Stimulated activated CD4-positive, alpha-beta T cell treated with anti-CD3 and anti-CD28 coated beads, Interleukin-15, amount 100 ng/mL, for 1 hour (primary cell): ENCODE measurements at places on chromosomes 11 and 22.

GRCh38 chr11:67165623-67166022 is 46.6 kb downstream of the KDM2A start:
- DNase-seq, result no peak

DNA sequence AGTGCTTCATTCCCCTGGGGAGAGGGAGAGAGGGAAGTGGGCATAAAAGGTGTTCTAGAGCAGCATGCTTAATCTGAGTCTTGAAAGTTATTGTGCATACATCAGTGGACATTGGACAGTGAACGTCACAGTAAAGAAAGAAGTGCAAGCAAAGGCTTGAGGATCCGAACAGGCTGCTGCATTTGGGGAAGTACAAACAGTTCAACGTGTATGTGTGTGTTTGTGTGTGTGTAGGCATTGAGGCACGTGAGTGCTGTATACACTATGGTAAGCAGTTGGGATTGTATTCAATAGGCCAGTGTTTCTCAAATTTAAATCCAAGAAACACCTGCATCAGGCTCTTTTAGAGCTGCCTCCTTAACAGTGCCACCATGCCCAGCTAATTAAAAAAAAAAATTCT is 10.4 kb upstream of the EIF3M start:
- no peak for DNase-seq

- no peak for DNase-seq
These were observed 40.1 kb upstream of the PRR5 start for GRCh38 chr22:44661659-44662569.

GRCh38 chr11:128707681-128708080 is 13.8 kb downstream of the FLI1 start:
- no peak for DNase-seq

GRCh38 chr11:6397636-6398035 is 7.4 kb downstream of the SMPD1 start:
- DNase-seq, result no peak
